ENCODE measurements at places on chromosomes 12 and 14. TPM values are rescaled to one million over a fixed set of nuclear protein-coding genes. Genes with fewer than 3 reads are reported as not detected.

The PRIMA1 gene
- total RNA-seq, result 7.9 TPM

DNA sequence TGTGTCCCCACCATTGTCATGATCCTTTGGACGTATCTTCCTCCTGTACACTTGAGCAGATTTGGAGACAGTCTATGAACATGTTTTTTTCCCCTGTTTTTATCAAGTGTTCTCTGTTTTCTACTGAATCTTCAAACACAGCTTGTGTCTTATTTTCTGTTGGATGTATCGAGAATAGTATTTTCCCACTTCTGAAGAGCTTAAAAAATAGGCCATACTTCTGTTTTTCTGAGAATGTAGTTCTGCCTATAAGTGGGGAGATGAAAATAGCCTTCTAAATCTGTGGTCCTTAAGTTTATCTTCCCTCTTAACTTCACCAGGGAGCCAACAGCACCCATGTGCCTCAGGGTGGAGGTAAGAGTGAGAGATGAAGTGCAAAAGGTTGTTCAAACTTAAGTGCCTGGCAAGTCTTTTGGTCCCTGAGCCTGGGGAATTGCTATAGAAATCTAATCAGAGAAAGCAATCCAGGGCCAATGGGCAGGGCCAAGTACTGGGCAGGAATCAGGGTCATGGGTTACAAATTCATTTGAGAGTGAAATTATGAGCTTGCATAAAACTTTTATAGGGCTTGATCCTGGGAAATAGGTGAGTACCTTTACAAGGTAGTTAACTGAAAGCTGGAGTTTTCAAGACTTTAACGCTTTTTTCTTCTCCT, 58.9 kb downstream of the ARF6 start:
- no peak for DNase-seq

The FAM90A1 gene
- not detected for total RNA-seq

DNA sequence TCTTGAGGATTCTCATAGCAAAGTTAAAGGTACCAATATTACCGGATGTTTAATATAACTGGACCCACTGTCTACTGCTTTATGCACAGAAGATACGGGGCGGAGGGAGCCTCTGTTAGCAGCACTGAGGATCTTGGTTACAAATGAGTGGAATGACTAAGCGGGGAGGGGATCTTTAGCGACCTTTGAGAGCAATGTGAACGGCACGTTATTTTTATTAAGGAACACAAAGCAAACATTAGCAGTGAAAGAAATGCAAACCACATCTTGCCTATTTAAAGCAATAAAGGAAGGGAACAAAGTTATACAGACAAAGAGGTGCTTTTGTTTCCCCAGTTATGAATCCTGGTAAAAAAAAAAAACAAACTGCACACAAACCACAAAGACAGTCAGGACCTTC, 27.1 kb upstream of the PRMT8 start:
- no peak for DNase-seq

- no peak for DNase-seq
Measured at GRCh38 chr14:63892265-63892664, 39.5 kb downstream of the SYNE2 start.

DNA sequence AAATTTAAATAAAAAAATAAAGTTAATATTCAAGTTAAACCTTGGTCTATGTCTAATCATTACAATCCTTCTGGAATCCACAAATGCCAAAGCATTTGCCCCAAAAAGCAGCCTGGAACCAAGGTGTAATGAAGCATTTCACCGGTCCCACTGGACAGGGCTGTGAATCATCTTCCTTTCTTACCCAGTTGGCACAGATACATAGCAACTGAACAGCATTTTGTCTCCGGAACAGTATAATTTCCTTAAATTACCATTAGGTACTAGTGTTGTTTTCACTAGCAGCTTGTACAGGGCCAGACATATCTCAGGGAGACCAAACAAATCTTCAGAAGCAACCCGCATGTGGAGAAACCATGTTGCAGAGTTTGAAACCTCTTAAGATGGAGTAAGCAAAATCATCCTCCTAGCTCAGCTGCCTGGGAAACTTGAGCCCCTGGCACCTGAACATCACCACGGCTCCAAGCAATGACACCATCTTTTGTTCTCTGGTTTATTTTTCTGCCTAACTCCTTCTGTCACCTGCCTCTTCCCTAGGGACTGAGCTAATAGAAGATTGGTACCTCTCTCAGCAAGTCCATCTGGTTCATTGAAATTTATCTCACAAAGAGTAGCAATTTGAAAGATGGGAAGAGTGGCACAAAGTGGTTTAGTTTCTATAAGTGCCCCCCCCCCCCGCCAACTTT, 17.9 kb upstream of the MDM1 start:
- DNase-seq, result no peak

- peak; percentile 60 for DNase-seq
Measured at GRCh38 chr14:69042787-69043444, 63.8 kb upstream of the ACTN1 start.

DNA sequence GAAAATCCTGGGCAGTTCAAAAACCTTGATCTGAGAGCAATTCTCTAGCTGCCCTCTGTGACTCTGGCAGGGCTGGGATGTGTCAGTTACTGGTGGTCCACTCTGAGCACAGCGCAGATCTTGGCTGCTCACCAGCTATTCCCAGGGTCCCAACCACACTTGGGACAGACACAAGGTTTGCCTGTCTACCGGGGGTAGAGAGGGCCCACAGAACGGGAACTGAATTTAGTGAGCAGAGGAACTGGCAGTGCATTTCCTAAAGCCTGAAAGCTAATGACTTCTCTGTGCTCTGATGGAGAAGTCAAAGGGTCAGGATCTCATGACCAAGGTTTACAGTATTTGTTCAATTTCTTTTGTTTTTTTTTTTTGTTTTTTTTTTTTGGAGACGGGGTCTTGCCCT, 2.6 kb downstream of the PDE6H start:
- DNase-seq, result no peak

DNA sequence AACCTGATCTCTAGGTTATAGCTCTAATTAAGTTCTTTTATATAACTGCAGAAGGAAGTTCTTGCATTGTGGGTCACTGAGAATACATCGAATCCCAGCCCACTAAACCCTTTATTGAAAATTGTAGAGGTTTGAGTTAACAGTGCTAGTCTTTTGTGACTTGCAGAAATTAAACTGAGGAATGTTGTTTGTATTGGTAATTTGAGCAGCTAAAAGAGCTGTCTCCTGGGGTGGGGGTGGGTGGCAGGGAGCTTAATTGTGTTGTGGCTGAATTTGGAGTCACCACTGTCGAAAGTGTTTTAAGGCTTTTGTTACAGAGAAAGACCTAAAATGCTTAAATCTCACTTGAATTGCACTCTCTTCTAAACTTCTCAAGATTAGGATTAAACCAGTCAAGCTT, 3.2 kb upstream of the COX8C start:
- no peak for DNase-seq

DNA sequence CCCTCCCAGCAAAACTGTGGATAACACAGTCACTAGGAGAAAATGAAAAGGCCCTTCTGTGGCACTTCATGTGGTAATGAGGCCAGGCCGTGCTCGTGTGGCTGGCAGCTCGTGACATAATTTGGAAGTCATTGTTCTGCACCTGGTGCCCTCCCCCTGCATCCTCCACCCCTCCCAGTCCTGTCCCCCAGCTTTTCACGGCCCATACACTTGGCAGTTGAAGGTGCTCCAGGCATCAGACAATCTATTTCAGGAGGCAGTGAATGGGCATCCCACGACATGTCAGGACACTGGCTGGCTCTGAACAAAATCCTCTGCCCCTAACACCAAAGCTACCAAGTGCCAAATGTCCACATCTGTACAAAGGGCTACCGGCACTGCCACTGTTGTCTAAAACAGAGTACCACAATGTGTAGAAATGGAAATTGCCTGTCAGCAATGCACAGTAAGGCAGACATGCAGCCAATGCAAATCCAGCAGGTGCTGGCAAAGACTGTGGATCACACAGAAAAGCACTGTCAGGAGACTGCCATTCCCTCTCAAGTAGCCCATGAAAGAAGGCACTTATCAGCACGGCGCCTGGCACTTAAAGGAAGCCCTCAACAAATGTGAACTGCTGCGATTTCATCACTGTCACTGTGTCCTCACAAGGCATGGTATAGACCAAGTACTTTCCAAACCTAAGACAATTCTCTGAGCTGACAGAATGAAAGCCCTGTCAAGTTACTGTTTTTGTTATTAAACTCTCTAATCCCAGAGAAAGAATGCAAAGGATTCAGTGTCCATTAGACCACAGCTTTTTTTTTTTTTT, 39.1 kb downstream of the CORO1C start:
- DNase-seq, result peak; percentile 41

GRCh38 chr12:2691006-2691344, 103.8 kb upstream of the FKBP4 start:
- no peak for DNase-seq

The IFNG gene
- not detected for total RNA-seq

GRCh38 chr12:117166107-117166506, 24.2 kb downstream of the FBXO21 start:
- no peak for DNase-seq

GRCh38 chr12:34297790-34298164, 275.5 kb downstream of the ALG10 start:
- peak; percentile 9 for DNase-seq

DNA sequence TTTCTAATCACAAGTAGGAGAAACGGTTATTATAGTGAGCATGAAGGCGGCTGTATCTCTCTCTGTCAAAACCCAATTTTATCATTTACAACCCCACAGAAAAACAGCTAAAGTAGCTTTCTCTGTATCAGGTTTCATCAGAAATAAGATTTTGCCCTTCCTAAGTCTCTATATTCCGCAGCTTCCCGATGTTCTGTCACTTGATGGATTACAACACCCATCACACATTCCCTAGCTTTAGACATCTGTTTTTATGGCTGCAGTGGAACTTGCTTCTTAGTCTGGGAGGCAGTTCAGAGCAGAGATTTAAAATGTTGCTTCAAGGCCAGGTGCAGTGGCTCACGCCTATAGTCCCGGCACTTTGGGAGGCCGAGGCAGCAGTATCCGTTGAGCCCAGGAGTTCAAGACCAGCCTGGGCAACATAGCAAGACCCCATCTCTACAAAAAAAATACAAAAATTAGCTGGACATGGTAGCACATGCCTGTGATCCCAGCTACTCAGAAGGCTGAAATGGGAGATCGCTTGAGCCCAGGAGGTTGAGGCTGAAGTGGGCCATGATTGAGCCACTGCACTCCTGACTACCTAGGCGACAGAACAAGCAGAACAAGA, 27.6 kb upstream of the FOXN3 start:
- DNase-seq, result no peak

DNA sequence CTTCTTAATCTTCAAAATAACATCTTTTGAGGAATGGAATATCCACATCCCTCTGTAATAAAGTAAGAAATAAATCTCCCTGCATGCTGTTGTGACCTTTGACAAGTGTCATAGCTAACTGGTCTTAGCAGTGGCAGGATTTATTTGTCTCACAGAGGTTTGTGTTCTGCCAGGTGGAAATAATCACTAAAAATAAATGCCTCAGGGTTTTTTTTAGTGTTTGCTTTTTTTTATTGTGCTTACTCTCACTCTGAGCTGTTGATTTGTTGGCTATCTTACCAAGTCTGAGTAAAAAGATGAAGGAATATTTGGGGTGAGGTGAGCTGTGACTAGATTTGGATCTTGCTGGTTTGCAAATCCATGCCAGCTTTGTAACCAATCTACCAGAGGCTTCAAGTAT, 285.4 kb downstream of the ALG10B start:
- DNase-seq, result no peak

The CLEC7A gene
- total RNA-seq, result 2.8 TPM

- no peak for DNase-seq
Measured at GRCh38 chr12:81492131-81492720, 266.9 kb downstream of the PPFIA2 start.

The FLRT2 gene
- 4.6 TPM for total RNA-seq

The TRIM9 gene
- total RNA-seq, result 0.42 TPM

DNA sequence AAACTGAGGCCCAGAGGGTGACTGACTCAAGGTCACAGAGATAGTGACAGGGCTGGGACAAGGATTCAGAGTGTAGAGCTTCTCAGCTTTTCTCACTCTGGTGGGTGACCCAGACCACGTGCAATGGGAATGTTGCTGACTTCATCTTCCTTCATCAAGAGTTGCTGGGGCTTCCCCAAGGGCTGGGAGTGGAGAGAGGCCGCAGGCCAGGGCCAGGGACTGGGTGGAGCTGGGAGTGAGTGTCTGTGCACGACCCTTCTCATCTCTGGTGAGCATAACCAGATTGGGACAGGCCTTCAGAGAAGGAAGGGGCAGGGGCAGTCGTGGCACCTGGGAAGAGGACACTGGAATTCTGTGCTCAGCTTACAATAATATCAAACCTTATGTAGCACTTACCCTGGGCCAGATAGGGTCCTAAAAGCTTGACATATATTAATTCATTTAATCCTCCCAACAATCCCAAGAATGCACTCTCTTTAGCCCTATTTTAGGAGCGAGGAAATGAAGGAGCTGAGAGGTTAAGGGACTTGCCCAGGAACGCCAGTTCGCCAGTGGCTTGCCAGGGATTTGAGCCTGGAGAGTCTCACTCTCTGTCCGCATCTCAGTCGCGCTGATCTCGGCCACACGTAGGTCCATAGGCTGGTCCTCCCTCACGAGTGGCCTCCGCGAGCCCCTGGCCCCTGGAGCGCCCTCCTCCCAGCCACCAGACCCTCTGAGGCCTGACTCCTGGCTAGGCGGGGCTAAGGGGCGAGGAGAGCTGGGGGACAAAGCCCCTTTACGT, 15.8 kb downstream of the KRT18 start:
- DNase-seq, result no peak

- DNase-seq, result peak; percentile 71
Measured at GRCh38 chr12:50246873-50247612, 36.3 kb downstream of the LIMA1 start.

The RNFT2 gene
- 0.45 TPM for total RNA-seq

DNA sequence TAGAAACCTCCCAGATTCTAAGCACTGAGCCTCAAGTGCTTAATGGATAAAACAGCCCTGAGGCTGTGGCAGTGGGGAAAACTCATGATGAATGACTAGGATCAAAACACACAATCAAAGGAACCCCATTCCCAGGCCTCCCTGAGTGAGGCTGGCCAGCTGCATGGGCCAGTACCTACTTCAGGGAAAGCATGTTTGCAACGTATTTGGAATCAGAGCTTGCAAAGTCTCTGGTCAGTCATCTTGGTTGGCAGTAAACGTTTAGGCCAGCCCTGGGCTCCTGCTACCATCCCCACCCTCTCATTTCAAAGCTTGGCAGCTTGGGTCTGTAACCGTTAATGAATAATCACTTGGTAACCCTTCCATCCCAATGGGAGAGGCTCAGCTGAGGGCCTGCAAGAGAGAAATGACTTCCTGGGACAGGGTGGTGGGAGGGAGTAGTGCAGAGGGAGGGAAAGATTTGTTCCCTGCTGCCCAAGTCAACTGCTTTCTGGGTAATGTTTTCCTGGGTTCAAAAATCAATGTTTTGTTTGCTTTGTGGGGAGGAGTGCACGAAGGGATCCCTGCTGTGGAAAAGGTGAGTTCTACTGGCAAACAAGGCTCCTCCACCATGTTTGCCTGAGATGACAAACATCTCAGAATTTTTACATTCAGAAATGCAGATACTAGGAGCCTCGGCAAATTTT, 2.0 kb upstream of the RNASE8 start:
- DNase-seq, result no peak

Measured in left ventricle myocardium superior (tissue), 1 donor.